Body of pancreas (tissue), 4 donors: ENCODE measurements at places on chromosomes 12 and 14. TPM values are rescaled to one million over a fixed set of nuclear protein-coding genes. Genes with fewer than 3 reads are reported as not detected.

GRCh38 chr14:81042438-81042837 is 87.0 kb downstream of the TSHR start:
- H3K27ac ChIP-seq = no peak overlapping the region
- no peak overlapping the region for H3K4me3 ChIP-seq
- H3K36me3 ChIP-seq = no peaks in the 10 kb centered on the region
- no peaks in the 10 kb centered on the region for H3K27me3 ChIP-seq

DNA sequence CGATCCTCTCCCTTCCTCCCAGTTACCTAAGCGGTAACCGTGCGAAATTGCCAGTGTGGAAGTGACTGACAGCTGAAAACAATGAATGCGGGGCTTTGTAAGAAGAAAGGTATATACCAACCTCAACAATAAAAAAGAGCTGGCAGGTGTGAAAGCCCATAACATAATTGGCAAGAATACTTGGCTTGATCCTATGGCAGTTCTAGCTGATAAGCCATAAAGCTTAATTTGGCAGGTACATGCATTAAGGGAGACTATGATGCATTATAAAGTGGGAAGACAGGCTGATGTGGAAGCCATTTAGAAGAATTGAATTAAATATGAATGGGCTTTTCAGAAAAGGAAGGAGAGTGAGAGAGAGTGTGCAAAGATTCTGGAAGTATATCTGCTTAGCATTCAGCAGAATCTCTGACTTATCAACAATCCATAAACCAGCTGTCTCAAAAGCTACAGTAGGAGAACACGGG is 71.3 kb downstream of the CRACR2A start:
- no peaks in the 10 kb centered on the region for H3K4me1 ChIP-seq
- no peaks in the 10 kb centered on the region for H3K27me3 ChIP-seq
- no peak overlapping the region for H3K27ac ChIP-seq
- H3K4me3 ChIP-seq = no peak overlapping the region

DNA sequence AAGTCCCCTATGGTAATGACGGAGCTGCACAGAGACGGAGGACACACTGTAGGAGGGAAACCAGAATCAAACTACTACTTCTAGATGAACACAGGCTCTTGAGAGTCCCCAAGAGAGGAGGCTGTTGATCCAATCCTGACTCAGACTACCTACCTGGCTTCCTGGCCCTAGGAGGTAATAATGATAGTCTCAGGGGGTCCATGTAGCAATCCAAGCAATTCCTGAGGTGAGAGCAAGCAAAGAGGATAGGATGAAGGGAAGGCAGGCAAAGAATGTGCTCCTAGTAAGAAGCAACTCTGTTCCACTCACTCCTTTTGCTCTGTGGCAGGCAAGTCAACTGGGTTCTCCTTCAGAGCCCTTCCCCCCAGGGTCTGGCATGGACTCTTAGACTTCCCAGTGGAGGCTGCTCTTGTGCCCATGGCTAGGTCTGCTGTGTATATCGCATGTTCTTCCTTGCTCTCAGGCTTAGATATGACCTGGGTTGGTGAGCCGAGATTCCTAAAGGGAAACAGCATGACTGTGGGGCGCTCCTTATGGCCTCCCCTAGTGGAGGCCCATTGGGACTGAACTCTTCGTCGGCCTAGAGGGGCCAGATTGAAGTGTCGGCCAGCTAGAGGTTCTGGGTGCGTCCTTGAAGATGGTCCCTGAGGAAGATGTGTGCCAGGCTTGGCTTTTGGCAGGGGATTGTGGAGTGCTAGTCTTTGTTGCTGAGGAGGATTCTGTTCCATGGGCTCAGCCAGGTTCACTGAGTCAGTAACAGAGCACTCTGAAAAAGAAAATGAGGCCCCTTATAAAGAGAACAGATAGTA is 2.1 kb downstream of the TINF2 start:
- peaks cover 27% of the 10 kb centered on the region for H3K36me3 ChIP-seq
- no peaks in the 10 kb centered on the region for H3K27me3 ChIP-seq
- no peak overlapping the region for H3K4me3 ChIP-seq
- peaks cover 39% of the 10 kb centered on the region for H3K4me1 ChIP-seq

- DNase-seq = no peak
- H3K4me1 ChIP-seq = no peaks in the 10 kb centered on the region
- H3K27me3 ChIP-seq = no peaks in the 10 kb centered on the region
- H3K36me3 ChIP-seq = no peaks in the 10 kb centered on the region
- no peak overlapping the region for H3K4me3 ChIP-seq
Measured at GRCh38 chr12:103517161-103517560, 21.4 kb upstream of the C12orf42 start.

DNA sequence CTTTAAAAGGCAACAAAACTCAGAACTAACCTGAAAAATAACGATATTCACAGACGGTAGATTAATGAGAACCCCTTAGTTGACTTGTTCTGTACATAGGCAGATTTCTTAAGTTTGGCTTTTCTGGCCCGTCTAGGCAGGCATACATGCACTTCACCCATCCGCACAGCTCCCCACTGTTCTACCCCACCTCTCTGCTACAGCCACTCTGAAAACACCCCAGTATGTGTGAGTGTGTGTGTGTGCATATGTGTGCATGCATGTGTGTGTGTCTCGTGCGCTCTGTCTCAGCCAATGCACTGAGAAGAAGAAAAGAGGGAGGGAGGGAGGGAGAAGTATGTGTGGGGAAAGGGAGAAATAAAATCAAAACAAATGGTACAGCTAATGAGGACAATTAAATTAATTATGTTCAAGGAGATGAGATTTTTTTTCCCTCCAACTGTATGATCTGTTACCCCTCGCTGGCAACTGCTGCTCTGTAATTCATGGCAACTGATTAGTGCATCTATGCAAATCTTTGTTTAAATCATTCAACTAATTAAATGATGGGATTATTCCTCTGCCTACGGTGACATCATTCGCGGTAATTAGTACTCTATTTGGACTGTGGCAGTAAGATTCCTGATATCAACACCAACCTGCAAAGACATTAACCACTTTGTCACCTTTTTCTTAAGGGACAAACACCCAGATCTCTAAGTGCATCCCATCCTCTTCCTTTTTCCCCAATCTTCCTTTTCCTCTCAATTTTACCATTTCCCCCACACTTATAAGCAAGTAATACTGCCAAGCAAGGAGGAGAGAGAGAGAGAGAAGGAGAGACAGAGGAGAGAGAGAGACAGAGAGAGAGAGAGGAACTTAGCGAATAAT is 2.2 kb upstream of the LMO3 start:
- peak overlapping the region; percentile 80 for H3K27ac ChIP-seq
- peak; percentile 50 for DNase-seq
- no peaks in the 10 kb centered on the region for H3K27me3 ChIP-seq
- no peaks in the 10 kb centered on the region for H3K36me3 ChIP-seq

- no peaks in the 10 kb centered on the region for H3K4me1 ChIP-seq
- no peaks in the 10 kb centered on the region for H3K27me3 ChIP-seq
- H3K4me3 ChIP-seq = no peak overlapping the region
- no peaks in the 10 kb centered on the region for H3K36me3 ChIP-seq
Measured at GRCh38 chr12:10136637-10137205, 6.7 kb upstream of the CLEC7A start.

- no peaks in the 10 kb centered on the region for H3K4me1 ChIP-seq
- H3K4me3 ChIP-seq = no peak overlapping the region
- no peak overlapping the region for H3K27ac ChIP-seq
- no peak for DNase-seq
- no peaks in the 10 kb centered on the region for H3K27me3 ChIP-seq
Measured at GRCh38 chr14:64591809-64592208, 42.0 kb downstream of the PPP1R36 start.

DNA sequence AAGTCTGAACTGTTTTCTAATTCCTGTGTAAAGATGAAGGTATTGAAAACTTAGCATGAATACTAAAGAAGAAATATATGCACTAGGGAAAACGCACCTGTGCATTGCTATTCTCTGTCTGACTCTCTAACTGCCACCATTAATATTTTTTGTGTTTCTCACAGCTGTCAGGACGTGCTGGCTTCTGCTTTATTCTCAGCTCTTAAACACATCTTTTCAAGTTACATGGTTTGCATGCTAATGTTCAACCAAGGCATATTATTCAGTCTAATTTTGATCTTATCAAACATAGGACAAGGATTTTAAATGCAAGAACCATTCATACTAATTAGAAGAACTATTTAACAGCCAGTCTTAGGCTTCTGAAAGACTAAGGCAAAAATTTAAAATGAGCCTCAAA is 187.4 kb downstream of the KLHL28 start:
- DNase-seq = no peak
- H3K27me3 ChIP-seq = no peaks in the 10 kb centered on the region
- H3K36me3 ChIP-seq = no peaks in the 10 kb centered on the region

GRCh38 chr14:20610002-20610765 is 19.0 kb upstream of the RNASE12 start:
- peak; percentile 91 for DNase-seq
- no peaks in the 10 kb centered on the region for H3K36me3 ChIP-seq
- peak overlapping the region; percentile 97 for H3K4me3 ChIP-seq
- peaks cover 15% of the 10 kb centered on the region for H3K4me1 ChIP-seq
- H3K27me3 ChIP-seq = no peaks in the 10 kb centered on the region
- peak overlapping the region; percentile 36 for H3K27ac ChIP-seq

DNA sequence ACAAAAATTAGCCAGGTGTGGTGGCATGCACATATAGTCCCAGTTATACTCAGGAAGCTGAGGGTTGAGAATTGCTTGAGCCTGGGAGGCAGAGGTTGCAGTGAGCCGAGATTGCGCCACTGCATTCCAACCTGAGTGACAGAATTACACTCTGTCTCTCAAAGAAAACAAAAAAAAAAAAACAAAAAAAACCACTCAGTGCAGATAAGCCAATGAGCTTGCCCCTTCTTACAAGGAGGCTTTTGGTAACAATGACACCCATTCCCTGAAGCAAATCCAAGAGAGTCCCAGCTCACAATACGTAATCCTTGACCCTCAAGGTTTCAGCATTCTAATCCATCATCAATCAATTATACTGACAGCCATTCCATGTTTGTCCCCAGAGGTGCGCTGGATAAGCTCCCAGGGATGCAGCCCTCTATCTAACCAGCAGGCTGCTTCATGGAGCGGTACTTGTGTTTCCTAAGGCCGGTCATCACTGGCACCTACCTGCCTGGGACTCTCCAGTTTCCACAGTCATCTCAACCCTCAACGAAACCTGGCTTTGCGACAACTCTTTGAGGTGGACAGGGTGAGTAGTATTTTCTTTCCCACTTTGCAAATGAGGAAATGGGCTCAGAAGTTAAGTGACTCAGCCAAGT is 12.4 kb downstream of the GCN1 start:
- H3K36me3 ChIP-seq = no peaks in the 10 kb centered on the region
- no peak overlapping the region for H3K27ac ChIP-seq
- H3K4me3 ChIP-seq = no peak overlapping the region
- H3K4me1 ChIP-seq = peaks cover 13% of the 10 kb centered on the region
- H3K27me3 ChIP-seq = no peaks in the 10 kb centered on the region

- peaks cover 9% of the 10 kb centered on the region for H3K4me1 ChIP-seq
- DNase-seq = peak; percentile 88
- no peak overlapping the region for H3K4me3 ChIP-seq
- no peaks in the 10 kb centered on the region for H3K36me3 ChIP-seq
- H3K27ac ChIP-seq = peak overlapping the region; percentile 55
Measured at GRCh38 chr12:2944401-2945047, 14.7 kb upstream of the TEAD4 start.

GRCh38 chr12:96874211-96874610 is 32.8 kb upstream of the NEDD1 start:
- no peaks in the 10 kb centered on the region for H3K36me3 ChIP-seq
- no peak overlapping the region for H3K27ac ChIP-seq
- no peaks in the 10 kb centered on the region for H3K27me3 ChIP-seq
- DNase-seq = no peak
- no peaks in the 10 kb centered on the region for H3K4me1 ChIP-seq

DNA sequence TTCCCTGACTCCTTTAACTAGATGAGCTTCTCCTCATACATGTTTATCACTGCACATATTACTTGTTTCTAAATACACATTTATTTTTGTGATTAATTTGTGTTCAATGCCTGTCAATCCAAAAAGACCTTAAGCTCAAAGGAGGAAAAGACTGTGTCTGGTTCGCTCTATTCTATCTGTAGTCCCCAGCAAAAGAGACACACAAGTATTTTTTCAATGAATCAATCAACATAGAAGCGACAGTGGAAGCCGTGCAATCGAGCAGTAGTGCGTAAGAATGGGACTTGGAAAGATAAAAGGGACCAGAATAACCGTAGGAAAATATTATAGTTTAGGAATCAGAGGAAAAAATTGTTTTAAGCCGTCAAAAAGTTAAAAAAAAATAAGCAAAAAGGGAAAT is 951 bp downstream of the WDHD1 start:
- H3K27ac ChIP-seq = no peak overlapping the region
- no peak overlapping the region for H3K4me3 ChIP-seq
- H3K36me3 ChIP-seq = no peaks in the 10 kb centered on the region
- no peak for DNase-seq
- no peaks in the 10 kb centered on the region for H3K27me3 ChIP-seq

- H3K27ac ChIP-seq = no peak overlapping the region
- H3K27me3 ChIP-seq = no peaks in the 10 kb centered on the region
- no peak for DNase-seq
- H3K4me3 ChIP-seq = no peak overlapping the region
- peaks cover 29% of the 10 kb centered on the region for H3K4me1 ChIP-seq
Measured at GRCh38 chr12:63990828-63991547, 146.5 kb downstream of the SRGAP1 start.

DNA sequence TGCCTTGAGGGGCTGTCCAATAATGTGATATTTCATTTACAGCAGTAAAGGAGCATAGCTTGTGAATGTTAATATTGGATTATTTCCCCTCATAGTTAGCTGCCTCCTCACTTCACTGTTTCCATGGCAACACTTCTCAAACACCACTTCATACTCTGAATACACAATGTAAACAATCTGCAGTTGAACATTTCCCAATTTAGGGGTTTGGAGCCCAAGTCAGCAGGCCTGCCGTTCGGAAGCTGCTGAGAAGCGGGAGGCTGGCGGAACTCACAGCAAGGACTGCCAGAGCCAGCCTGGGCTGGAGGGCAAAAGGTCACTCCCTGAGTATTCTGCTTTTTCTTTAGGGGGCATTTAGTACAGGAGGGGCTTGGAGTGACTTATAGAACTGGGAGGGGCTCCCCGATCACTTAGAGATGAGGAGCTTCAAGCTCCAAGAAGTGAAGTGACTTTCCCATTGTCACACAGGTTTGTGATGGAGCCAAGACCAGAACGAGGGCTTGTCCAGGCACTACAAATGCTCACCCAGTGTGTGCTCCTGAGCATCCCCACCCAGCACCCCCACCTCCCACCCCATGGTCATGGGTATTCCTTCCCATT is 12.1 kb upstream of the SLC24A4 start:
- H3K27me3 ChIP-seq = no peaks in the 10 kb centered on the region
- no peak overlapping the region for H3K4me3 ChIP-seq
- H3K4me1 ChIP-seq = no peaks in the 10 kb centered on the region
- no peak overlapping the region for H3K27ac ChIP-seq
- no peak for DNase-seq

DNA sequence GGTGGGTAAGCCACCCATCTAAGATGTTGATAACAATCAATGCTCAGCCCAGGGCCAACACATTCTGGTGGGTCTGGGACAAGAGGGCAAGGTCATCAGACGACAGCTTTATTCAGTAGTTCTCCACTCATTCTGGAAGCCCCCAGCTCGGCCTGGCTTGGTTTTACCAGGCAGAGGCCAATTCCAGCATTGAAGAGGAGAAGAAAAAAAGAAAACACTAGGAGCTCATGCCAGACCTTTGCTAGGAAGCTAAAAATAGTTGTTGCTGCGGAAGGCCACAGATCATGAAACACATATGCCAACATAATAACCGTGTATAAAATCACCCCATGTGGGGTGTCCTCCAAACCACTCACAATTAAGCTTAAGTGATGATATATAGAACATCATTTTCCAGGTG is 44.4 kb downstream of the CCDC60 start:
- no peaks in the 10 kb centered on the region for H3K36me3 ChIP-seq
- no peaks in the 10 kb centered on the region for H3K27me3 ChIP-seq
- no peak overlapping the region for H3K4me3 ChIP-seq

Gene HHIPL1
- 0.26 TPM for total RNA-seq

Gene ZC2HC1C
- total RNA-seq = 7.3 TPM

Gene LRIG3
- total RNA-seq = 68.6 TPM

Gene FAR2
- not detected for total RNA-seq

Gene TMPRSS12
- not detected for total RNA-seq

Gene GTF2A1
- total RNA-seq = 9.3 TPM

Gene BCDIN3D
- total RNA-seq = 3.6 TPM
